NCI-H460 (cell line): ENCODE measurements at places on chromosomes 2 and 18. TPM values are rescaled to one million over a fixed set of nuclear protein-coding genes. Genes with fewer than 3 reads are reported as not detected.

The SAG gene
- total RNA-seq = not detected in 2 replicates

The HJURP gene
- total RNA-seq = 97.8 and 106 TPM in 2 replicates

The EVX2 gene
- not detected in 2 replicates for total RNA-seq

The TTC39C gene
- total RNA-seq = 28.3 and 29.7 TPM in 2 replicates

The XDH gene
- total RNA-seq = 0.47 TPM in 1 of 2 replicates, not detected in the other

The LYG2 gene
- not detected in 2 replicates for total RNA-seq

The SNORC gene
- total RNA-seq = 2.8 and 3.1 TPM in 2 replicates

The INPP5D gene
- 0.79 and 1.3 TPM in 2 replicates for total RNA-seq

The HOXD11 gene
- not detected in 2 replicates for total RNA-seq

The SFTPB gene
- not detected in 2 replicates for total RNA-seq

The SIX3 gene
- total RNA-seq = 0.17 TPM in 2 replicates

The QPCT gene
- 311 and 322 TPM in 2 replicates for total RNA-seq
